Activated T-helper 1 cell treated with anti-CD3 and anti-CD28 coated beads, Interleukin-12 subunit alpha, Interleukin-12 subunit beta, Interleukin-2, Interleukin-4 antibody, amounts not matched to agents 30 ng/mL and 10 ng/mL and 1 ng/mL, durations not matched to agents 14 hours and 24 hours and 36 hours (primary cell): ENCODE measurements at places on chromosomes 5 and 9. TPM values are rescaled to one million over a fixed set of nuclear protein-coding genes. Genes with fewer than 3 reads are reported as not detected.

- H3K36me3 ChIP-seq = peaks cover 2% of the 10 kb centered on the region
- peaks cover 41% of the 10 kb centered on the region for H3K27me3 ChIP-seq
- no peak overlapping the region for H3K4me3 ChIP-seq
- no peak for DNase-seq
- H3K27ac ChIP-seq = no peak overlapping the region
Observed at GRCh38 chr9:132488626-132489025, 78.6 kb downstream of the CFAP77 start.

- no peak overlapping the region for H3K27ac ChIP-seq
- peaks cover 2% of the 10 kb centered on the region for H3K36me3 ChIP-seq
- H3K4me3 ChIP-seq = peak overlapping the region; percentile 20
- no peak for DNase-seq
Observed at GRCh38 chr5:181114844-181115778, 15.9 kb downstream of the OR2V1 start.

LPAR1 gene
- not detected in 2 replicates for total RNA-seq

SPOCK1 gene
- total RNA-seq = not detected in 2 replicates

DNA sequence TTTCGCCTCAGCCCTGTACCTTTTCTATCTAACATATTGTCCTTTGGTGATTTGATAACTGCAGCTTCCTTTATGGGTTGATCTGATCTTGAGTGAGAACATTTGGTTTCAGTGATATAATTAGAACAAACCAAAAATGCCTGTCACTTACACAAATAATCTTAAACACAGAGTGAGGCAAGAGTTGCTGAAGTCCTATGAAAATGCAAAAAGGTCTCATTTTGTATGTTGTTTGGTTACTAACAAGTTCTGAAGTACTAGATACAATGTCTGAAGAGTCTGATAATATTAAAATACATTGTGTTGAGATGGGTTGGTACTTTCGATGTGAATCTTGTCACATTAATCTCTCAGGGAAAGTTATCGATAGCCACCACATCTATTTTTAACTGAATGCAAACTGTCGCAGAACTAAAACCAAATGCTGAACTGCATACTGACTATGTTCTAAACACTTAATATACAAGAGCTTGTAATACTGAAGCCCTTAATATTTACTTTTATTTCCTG, 70.4 kb upstream of the TMED7 start:
- no peak overlapping the region for H3K4me3 ChIP-seq
- H3K36me3 ChIP-seq = no peaks in the 10 kb centered on the region
- DNase-seq = no peak
- peaks cover 14% of the 10 kb centered on the region for H3K27me3 ChIP-seq

UBLCP1 gene
- total RNA-seq = 30.8 and 32.3 TPM in 2 replicates

DNA sequence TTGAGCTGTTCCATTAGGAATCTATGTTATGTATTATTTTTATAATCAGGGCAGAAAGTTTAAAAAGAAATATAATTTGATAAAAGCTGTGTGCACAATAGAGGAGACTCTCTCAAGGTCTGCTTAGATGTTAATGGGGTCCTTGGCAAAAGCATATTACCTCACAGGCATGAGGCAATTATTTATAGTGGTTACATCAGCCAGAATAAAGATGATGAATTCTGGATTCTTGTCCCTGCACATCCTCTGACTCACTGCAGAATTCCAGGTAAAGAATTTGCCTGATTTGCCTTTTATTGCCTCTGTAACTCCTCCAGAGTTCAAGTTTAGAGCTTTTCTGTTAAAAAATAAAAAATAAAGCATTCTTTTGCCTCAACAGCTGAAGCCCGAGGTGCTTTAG, 253.6 kb downstream of the MAST4 start:
- H3K36me3 ChIP-seq = peaks cover 16% of the 10 kb centered on the region
- peaks cover 4% of the 10 kb centered on the region for H3K27me3 ChIP-seq
- H3K4me3 ChIP-seq = no peak overlapping the region
- peaks cover 51% of the 10 kb centered on the region for H3K4me1 ChIP-seq

DNA sequence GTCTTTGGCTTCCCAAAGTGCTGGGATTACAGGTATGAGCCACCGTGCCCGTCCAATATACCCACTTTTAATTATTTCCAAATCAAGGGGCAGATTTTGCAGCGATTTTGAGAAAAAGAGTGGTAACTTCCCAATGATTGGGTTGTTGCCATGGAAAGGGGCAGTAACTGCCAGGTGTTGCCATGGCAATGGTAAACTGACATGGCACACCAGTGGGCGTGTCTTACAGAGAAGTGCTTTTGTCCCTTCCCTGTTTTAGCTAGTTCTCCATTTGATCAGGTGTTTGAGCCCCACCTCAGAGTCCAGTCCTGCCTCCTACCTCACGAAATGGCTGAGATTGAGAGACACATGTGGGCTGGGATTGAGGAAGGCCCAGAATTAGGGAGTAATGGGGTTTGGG, 86.3 kb upstream of the IER5L start:
- peaks cover 5% of the 10 kb centered on the region for H3K27me3 ChIP-seq
- peaks cover 2% of the 10 kb centered on the region for H3K36me3 ChIP-seq
- DNase-seq = no peak

DNA sequence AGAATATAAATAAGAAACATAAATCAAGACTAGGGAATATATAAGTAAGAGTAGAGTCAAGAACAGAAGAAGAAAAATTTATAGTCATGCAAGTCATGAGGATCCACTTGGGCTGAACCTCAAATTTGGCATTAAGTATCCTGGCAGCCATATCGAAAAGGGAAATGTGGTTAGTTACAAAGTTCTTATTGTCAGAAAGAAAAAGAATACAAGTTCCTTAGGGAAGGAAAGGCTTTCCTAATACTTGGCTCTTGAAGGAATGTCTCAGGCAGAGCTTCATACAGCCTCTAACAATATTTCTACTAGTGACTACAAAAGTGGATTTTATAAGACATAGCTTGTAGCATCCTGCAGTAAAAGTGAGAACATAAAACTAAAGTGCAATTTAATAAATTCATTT, 45.4 kb downstream of the TMEM252 start:
- H3K4me3 ChIP-seq = no peak overlapping the region
- peaks cover 25% of the 10 kb centered on the region for H3K27me3 ChIP-seq
- H3K27ac ChIP-seq = no peak overlapping the region
- no peaks in the 10 kb centered on the region for H3K36me3 ChIP-seq
- H3K4me1 ChIP-seq = no peaks in the 10 kb centered on the region
- no peak for DNase-seq

TUSC1 gene
- total RNA-seq = 0.47 and 0.62 TPM in 2 replicates

DNA sequence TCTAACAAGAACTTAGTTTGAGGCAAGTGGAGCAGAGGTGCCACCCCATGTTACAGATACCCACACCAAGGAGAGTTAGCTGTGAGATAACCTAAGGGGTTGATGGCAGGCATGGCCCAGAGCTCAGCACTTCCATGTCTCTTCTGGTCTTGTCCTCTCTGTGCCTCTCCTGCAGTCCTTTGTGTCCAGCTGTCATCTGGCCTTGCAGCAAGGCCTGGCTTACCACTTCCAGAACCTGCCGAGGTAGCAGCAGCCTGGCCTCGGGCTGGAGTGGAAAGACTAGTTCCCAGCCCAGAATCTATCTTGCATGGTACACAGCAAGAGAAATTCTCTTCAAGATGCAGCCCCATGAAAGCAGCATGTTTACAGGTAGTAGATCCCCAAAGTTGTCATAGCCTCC, 41.5 kb downstream of the PIP5K1B start:
- peaks cover 7% of the 10 kb centered on the region for H3K4me1 ChIP-seq
- H3K27ac ChIP-seq = no peak overlapping the region
- H3K36me3 ChIP-seq = peaks cover 2% of the 10 kb centered on the region
- no peak for DNase-seq

DNA sequence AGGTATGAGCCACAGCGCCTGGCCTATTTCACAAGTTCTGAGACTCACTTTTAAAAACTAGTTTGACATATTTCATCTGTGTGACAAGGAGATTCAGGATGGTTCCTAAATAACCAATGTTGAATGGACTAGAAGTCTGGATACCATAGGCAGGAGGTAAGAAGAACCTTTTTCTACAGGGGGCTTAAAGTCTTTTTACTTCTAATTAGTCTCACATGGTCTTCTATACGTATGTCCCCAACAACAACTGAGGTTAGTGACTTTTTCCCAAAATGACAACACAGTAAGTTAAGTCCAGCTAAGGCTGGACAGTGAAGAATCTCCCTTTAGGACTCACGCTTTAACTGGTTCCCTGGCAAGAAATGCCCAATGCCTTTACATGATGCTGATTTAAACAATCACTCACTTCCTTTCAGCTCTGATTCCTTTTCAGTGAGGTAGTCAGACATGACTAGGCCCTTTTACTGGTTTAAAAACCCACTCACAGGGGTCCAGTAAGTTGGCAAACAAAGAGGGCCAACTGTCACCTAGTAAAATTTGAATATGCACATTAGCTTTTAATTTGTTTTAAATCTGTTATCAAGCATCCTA, 12.1 kb upstream of the HAUS6 start:
- H3K36me3 ChIP-seq = peaks cover 42% of the 10 kb centered on the region
- H3K4me3 ChIP-seq = no peak overlapping the region
- H3K27me3 ChIP-seq = no peaks in the 10 kb centered on the region
- no peak overlapping the region for H3K27ac ChIP-seq

- no peaks in the 10 kb centered on the region for H3K36me3 ChIP-seq
- H3K27me3 ChIP-seq = peaks cover 2% of the 10 kb centered on the region
- no peak for DNase-seq
- no peak overlapping the region for H3K4me3 ChIP-seq
- H3K27ac ChIP-seq = no peak overlapping the region
Observed at GRCh38 chr9:113715086-113715485, 161.0 kb upstream of the ZNF618 start.

STPG3 gene
- 1.2 and 1.8 TPM in 2 replicates for total RNA-seq

NTNG2 gene
- 4.6 and 6.2 TPM in 2 replicates for total RNA-seq
